ENCODE measurements at places on chromosomes 2 and 18.
A peak's percentile ranks its signal among the peaks of the same experiment; 100 is the strongest.

DNA sequence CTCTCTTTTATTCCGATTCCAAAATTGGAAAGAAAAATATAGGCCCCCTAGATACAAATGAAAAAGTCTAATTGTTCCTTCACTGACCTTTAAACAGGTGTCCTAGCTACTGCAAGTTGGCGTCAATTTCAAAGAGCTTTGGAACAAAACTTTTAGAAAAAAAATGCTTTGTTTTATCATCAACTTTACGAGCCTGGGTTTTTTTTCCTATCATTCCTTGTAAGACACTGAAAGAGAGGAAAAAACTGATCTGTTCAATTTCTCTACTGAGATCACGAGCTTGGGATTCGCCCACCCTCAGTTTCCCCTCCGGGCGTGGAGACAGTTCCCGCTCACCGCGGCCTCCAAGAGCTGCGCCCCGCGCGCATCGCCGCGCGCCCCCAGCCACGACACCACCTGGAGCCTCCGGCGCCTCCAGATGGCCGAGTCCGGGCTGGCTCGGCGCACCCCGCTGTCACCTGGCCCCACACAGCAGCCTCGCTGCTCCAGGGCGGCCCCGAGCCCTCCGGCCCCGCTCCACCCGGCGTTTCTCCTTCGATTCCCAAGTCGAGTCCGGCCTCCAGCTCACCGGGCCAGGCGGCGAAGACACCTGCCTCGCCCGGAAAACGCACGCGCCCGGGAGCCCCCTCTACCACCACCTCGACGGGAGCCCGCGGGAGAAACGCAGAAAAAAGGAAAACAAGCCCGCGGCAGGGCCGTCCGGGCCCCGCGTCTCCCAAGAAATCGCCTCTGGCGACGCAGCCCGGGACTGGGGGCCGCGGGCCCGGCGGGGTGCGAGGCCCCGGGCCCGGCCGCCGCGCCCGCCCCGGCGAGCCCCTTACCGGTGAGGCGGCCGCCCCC, 656 bp downstream of the TBC1D8 start:
- no peak for DNase-seq

DNA sequence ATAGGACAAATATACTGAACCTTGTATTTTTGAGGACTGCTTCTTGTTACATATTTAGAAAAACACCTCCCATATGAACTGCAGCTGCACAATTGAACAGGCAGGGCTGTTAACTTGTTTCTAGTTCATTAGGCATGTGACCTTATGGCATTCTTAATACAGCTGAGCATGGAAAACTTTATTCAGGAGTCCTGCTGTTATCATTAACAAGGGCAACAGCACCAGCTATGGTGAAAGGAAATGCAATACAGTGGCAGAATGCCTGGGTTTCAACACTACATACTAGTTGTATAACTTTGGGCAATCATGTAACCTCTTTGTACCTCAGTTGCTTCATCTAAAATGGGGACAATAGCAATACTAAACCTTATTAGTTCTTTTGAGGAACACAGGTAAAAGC, 71.8 kb downstream of the GDF7 start:
- DNase-seq: no peak

- DNase-seq: peak; percentile 59
These were observed 33.2 kb upstream of the YES1 start for GRCh38 chr18:845152-845819.

DNA sequence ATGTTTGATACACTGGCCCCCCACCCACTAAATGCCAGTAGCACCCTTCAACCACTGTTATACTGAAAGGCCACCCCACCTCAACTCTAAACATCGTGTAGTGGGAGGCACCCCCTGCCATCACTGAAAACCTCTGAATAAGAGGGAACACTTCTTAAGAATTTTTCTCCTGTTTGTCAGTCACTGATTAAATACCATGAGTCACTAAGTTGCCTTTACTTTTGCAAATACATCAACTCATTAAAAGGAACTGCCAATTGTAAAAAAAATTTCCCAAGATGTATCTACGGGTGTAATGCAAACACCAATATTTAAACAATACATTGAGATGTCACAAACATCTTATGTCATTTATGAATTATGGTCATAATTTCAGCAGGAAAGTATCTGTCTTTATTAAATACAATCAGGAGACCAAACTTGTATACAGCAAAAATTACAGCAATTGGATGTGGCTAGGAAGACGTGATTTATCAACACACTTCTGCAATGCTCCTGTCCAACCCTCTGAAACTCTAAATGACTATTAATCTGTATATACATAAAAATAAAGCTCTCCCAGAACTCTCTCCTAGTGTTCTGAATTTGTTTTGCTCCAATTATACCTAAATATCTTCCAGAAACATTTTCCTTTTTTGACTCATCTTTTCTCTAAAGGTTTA, 144.1 kb upstream of the STK17B start:
- peak; percentile 67 for DNase-seq

GRCh38 chr2:231393149-231394131, 2.1 kb upstream of the B3GNT7 start:
- no peak for DNase-seq

DNA sequence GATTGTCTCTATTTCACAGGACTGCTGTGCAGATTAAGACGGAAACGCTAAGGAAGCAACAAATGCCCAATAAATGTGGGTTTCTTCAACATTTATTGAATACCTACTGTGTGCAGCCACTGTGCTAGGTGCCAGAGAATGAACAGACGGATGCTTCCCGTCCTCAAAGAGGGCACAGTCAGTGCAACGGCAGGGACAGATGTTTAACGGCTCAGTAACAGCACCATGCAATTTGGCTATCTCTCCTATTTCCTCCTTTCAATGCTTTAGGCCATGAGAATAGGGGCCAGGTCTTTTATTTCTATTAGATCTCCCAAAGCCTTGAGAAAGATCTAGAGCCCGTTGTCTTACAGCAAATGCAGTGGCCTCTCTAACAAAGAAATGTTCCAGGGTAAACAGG, 7.2 kb downstream of the EDAR start:
- no peak for DNase-seq

- DNase-seq: peak; percentile 60
These were observed 105.0 kb downstream of the LTBP1 start for GRCh38 chr2:33051586-33052360.

GRCh38 chr2:62723253-62723652, 17.7 kb downstream of the EHBP1 start:
- peak; percentile 39 for DNase-seq

GRCh38 chr18:24930478-24930877, 421.5 kb downstream of the ZNF521 start:
- DNase-seq: no peak

- DNase-seq: peak; percentile 0
These were observed 475.6 kb downstream of the TDRD15 start for GRCh38 chr2:21599417-21599816.

GRCh38 chr2:31909661-31910060, 101.1 kb downstream of the MEMO1 start:
- DNase-seq: no peak

DNA sequence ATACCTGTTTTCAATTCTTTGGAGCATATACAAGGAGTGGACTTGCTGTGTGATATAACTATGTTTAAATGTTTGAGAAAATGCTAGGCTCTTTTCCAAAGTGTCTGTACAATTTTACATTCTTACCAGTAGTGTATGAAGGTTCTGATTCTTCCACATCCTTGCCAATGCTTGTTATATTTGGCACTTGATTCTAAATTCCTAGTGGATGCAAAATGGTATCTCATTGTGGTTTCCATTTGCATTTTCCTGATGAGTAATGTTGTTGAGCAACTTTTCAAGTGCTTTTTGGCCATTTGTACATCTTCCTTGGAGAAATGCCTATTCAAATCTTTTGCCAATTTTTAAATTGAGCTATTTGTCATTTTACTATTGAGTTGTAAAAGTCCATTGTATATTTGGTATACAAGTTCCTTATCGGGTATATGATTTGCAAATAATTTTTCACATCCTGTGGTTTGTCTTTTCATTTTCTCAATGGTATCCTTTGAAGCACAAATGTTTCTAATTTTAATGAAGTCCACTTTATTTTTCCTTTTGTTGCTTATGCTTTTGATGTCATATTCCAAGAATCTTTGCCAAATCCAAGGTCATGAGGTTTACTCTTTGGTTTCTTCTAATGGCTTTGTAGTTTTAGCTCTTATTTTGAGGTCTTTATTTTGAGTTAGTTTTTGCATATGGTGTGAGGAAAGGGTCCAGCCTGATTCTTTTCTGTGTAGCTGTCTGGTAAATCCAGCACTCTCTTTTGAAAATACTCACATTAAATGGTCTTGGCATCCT, 33.2 kb upstream of the CWC22 start:
- DNase-seq: peak; percentile 96

DNA sequence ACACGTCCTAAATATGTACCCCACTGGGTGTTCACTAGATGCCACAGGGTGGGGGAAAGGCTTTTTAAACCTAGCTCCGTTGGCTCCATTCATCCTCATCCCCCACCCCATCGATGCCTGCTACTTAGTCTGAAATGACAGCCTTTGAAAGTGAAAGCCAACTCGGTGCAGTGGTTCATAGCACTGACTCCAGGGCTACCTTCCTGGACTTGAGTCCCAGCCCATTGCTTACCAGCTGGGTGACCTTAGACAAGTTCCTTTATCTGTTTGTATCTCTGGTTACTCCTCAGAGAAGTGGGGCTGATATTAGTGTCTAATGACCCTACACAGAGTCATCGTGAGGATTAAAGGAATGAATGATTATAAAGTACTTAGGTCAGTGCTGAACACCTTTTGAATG, 24.4 kb downstream of the EHD3 start:
- DNase-seq: no peak

DNA sequence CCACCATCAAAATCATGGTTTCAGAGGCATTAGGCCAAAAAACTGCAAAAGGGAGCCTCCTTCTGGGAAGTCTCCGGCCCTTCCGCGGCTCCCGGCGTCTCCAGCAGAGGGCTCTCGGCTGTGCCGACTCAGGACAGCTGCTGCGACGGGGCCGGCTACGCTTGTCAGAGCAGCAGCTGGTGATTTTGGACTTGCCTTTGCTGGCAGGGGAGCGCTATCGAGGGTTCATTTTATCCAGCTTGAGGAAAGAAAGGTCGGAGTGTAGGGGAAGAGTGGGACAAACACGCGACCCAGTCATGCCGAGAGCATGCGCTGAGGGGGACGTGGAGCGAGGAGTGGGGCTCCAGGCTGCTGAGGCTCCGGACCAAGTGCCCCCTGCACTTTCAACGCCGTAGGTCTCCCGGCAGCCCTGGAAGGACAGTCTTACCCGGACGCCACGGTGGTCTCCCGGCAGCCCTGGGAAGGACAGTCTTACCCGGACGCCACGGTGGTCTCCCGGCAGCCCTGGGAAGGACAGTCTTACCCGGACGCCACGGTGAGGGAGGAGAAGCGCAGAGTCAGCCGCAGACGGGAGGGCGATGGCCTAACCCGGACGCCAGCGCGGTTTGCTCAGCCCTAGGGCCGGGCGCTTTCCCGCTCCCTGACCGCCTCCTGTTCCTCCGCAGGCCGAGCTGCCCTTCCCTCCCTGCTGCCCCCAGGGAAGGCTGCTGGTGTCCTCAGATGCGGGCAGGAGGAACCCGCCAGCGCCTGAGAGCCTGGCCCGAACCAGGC, 21.7 kb downstream of the DDX18 start:
- DNase-seq: peak; percentile 78

- DNase-seq: no peak
These were observed 1802.2 kb upstream of the PIK3C3 start for GRCh38 chr18:40152859-40153258.

DNA sequence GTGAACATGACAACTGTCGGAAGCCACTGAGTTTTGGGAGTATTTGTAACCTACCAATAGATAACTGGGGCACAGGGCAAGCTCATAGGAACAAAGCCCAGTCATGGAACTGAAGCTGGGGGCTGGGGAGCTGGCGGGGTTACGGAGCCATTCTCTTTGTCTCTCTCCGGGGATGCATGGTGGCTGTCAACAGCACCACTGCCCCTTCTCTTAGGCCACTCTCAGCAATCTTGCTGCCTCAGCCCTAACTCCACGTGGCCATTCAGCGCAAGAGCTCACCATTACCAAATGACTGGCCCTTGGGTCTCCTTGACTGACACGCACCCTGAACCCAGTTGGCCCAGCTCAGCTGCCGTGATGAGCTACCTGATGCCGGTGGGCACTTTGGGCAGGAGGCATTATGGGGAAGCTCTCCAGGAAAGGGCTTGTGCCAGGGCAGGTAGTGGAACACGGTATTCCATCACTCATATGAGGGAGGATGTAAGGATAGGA, 33.6 kb upstream of the ODC1 start:
- DNase-seq: no peak

- no peak for DNase-seq
These were observed 100.9 kb downstream of the AP1S3 start for GRCh38 chr2:223736488-223736887.

DNA sequence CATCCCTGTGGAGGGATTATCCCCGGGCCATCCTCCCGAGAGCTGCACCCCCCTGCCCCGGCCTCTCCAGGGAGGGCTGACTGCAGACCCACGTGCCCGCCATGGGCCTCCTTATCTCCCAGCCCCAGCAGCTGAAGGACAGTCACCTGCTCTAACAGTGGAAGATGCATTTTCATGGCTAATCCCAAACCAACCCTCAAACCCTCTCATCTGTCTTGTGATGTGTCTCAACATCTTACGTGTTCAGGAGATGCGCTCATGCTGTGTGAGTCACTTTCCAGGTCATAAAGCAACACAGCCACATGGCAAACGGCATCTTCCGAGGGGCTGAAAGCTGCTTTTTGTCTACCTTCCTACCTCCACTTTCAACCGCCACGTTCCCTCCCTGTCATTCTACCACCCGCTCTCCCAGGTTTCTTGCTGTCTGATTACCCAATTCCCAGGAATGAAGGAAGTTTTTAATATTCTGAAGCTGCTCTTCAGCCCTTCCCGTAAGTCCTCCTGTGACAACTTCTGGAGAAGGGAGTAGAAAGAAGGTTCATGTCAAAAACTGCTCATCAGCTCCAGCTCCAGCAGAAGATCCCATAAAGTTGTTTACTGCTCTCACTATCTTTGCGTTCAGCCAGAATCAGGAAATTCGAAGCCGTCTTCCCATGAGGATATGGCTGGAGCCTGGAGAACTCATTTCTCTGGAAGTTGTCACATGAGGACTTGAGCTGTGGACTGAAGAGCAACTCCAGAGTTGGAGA, 54.5 kb downstream of the MBP start:
- peak; percentile 44 for DNase-seq

DNA sequence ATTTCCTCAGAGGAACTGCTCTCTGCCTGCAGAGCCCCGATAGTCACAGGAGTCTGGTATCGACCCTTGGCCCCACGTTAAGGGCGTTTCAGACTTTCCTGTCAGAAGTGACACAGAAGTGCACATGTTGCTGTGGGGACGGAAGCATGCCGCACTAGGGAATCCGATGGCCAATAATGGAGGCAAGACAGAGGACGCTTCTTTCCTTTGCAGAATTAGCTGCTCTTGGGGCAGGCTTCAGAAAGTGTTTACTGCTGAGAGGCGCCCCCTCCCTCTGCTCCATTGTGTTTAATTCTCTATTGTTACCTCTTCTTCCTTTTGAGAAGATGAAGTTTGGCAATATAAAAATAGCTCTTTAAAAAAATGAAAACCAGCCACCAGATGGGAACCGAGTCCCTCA, 118.6 kb upstream of the EML6 start:
- DNase-seq: no peak

- DNase-seq: no peak
These were observed 37.4 kb downstream of the NCK2 start for GRCh38 chr2:105782123-105782522.
